ENCODE measurements at places on chromosomes 12 and 14.

- DNase-seq: no peak
Measured at GRCh38 chr12:131044136-131044535, 90.4 kb downstream of the ADGRD1 start.

DNA sequence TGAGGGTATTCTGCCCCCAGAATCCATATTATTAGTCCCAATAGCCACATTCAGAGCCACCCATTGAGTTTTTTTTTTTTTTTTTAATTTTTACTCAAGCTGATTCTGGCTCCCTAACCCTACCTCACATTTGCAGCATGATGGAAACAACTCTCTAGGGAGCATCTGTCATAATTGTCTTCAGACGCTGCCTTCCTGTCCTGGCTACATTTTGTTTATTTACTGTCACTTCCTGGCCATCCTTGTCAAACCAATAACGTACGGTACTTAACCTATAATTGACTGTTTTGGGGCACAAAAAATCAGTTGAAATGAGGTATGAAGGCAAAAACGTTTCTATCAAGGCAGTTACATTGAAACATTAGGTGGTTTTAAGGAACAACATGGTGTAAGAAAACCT lies 2.1 kb downstream of the GLIPR1 start:
- no peak for DNase-seq

DNA sequence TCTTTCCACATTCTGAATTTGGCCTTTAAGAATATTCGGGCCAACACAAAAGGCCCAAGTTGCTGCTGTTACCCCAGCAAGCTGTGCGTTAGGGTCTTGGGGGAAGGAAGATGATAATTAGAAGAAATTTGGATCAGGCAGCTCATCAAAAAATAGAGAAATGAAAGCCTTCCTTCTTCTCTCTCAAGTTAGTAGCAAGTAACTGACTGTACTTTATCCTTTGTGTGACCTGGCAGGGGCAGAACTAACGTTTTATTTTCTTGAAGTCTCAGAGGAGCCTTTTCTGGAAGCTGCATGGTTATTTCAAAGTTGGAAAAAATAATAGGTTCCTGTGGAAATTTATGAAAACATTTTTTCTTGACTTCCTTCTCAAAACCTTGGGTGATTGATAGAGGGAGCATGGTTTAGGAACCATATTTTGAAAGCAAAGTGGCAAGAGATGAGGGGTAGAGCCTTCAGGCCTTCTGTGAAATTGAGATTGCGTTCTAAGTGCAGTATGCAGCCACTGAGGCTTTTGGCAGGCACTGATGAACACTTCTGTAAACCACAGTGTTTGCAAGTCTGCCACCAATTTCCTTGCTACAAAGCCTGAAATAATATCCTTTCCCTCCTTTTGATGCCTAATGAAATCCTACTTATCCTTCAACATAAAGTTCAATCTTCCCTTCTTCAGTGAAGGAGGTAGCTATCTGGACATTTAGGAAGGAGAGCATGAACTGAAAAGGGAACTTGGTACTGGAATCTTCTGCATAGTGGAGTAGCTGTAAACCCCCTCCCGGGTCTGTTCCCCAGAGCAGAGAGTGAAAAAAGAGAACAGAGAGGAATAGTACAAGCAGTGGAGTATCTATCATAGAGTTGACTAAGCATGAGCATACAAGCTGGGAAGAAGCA lies 123.2 kb downstream of the FGD4 start:
- DNase-seq: no peak

DNA sequence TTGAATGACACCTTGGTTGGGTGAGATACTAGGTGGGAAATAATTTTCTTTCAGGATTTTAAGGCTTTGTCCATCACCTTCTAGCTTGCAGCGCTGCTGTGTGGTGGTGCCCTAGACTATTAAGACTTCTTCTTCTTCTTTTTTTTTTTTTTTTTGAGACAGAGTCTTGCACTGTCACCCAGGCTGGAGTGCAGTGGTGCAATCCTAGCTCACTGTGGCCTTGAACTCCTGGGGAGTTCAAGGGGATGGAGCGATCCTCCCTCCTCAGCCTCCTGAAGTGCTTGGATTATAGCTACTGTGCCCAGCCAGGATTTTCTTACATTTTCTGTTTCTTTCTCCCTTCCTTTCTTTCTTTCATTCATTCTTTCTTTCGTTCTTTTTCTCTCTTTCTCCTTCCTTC lies 10.3 kb upstream of the MTA1 start:
- DNase-seq: no peak

DNA sequence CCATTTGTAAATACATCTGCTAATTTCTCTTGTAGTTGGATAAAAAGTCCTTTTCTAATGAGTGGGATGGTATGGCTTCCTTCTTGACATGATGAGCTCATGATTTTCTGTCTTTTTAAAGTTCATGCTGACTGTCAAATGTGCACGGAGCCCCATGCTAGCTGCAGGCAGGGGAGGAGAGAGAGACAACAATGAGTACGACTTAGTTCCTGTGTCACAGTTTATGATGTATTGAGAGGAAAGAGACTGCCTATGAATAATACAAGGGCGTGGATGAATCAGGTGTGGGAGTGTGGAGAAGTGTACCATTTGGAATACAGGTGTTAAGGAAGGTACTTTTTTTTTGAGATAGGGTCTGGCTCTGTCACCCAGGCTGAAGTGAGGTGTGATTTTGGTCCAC lies 10.7 kb upstream of the TBC1D30 start:
- no peak for DNase-seq

- no peak for DNase-seq
Measured at GRCh38 chr14:22556021-22556989, 32.7 kb downstream of the DAD1 start.

DNA sequence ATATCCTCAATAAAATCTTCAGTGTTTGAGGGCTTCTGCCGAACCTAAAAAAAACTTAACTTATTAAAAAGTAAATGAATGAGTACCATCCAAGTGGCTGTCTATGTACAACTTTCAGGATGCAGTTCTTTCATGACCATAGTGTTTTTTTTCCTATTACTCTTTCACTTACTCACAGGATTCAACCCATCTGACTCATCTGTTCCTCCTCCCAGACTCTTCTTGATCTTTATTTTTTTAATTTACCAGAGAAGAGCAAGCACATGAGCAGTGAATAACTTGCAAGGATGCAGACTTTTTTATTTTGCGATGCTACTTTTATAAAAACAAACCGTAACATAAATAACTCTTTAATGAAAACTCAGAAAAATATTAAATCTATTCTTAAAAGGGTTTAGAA lies 24.5 kb downstream of the RECQL start:
- DNase-seq: no peak

GRCh38 chr14:73289729-73290128 lies 52.4 kb downstream of the PAPLN start:
- no peak for DNase-seq

DNA sequence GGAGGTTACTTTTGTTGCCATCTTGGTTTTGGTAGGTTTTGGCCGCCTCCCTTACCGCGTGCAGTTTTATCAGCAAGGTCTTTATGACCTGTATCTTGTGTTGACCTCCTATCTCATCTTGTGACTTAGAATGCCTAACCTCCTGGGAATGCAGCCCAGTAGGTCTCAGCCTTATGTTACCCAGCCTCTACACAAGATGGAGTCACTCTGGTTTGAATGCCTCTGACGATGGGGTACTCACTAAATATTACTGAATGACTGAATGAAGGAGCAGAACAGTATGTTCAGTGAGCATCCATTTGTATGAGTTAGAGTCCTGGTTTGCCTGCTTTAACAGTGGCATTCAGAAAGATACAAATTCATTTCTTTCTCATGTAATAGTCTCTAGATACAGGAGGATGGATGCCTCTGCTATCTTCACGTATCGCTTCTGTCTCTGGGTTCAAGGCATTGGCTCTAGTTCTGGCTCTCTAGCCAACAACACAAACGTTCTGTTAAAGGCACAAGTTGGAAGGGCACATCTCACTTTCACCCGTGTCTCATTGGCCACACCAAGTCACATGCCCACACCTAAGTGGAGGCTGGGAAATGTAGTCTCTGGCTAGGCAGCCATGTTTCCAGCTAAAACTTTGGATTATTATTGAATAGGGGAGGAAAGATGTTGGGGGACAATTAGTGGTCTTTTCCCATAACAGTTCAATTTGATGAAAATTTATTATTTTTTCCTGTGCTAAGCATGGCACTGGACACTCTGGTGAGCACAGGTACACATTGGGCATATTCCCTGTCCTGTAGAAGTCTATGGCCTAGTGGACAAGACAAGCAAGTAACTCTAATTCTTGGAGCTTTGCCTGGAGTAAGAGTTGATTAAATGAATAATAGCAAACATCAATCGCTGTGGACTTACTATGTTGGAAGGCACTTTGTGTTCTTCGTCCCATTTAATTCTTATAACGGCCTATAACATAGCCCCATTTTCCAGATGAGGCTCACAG lies 75.2 kb upstream of the RPH3A start:
- peak; percentile 2 for DNase-seq

- DNase-seq: no peak
Measured at GRCh38 chr12:15979096-15980092, 68.3 kb downstream of the DERA start.

DNA sequence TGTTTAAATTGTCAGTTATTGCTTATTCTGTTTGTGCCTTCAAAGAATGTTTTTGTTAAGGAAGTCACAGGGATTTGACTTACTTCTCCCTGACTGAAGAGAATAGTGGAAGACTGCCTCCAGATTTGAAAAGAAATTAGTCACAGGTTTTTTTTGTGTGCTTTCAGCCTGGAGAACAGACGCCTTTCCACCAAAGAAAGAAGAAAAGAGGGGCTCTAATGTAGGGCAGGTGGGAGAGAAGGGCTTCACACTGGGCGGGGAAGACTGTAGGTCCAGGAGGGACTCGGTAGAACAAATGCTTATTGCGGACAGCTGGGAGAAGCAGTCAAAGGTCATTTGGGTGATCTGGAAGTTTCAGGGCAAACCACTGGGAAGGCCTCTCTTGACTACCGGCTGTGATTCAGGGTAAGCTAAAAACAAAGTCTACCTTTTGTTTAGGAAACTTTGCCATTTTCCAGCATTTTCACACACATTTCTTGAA lies 76.8 kb downstream of the SAMD4A start:
- no peak for DNase-seq

- no peak for DNase-seq
Measured at GRCh38 chr12:110577864-110578693, 5.0 kb downstream of the PPTC7 start.

GRCh38 chr12:109736552-109737108 lies 23.0 kb downstream of the FAM222A start:
- DNase-seq: no peak

DNA sequence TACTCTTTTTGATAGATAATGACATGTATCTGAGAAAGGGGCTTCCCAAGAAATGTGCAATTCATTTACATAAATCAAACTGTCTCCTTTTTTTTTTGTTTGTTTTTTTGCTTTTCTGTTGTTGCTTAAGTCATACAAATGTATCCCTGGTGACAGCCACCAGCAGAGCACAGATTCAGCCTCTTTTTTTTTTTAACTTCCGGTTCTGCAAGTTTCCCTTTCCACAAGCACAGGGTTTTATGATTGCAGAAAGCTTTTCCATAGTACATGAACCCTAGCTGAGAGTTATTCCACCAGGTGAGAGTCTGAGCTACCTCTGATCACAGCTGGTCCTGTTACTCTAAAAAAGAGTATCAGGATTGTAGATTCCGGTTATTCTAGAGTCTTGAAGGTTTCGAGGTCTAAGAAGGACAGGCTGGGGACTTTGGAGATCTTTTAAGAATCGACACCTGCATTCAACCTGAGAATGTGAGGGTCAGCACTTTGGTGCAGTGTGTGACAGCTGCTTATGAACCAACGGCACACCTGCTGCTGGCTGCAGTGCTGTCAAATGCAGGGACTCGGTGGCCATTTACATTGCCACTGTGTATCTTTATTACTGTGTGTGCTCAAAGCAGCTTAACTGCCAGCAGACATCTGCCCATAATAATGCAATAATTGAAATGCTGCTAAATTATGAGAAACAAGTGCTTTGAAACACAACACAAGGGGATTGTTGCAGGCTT lies 551.7 kb downstream of the NRXN3 start:
- peak; percentile 23 for DNase-seq

- no peak for DNase-seq
Measured at GRCh38 chr12:70741256-70741655, 104.0 kb upstream of the PTPRB start.

- no peak for DNase-seq
Measured at GRCh38 chr12:95212586-95212985, 4.7 kb downstream of the FGD6 start.

DNA sequence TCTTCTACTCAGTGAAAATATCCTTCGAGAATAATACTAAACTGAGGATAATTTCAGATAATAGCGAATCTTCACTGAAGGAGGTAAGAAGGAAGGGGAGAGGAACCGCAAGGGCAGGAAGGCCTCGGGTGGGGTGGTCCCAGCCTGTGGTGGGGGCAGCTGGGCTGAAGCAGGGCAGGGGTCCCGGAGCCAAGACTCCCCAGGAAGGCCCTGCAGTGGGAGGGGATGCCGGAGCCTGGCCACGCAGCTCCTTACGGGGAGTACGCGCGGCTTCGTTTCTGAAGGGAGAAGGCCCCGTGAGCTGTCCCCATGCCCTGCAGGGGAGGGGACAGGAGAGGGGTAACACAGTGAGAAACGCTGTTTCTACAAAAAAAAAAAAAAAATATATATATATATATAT lies 21.2 kb downstream of the STX2 start:
- DNase-seq: no peak

DNA sequence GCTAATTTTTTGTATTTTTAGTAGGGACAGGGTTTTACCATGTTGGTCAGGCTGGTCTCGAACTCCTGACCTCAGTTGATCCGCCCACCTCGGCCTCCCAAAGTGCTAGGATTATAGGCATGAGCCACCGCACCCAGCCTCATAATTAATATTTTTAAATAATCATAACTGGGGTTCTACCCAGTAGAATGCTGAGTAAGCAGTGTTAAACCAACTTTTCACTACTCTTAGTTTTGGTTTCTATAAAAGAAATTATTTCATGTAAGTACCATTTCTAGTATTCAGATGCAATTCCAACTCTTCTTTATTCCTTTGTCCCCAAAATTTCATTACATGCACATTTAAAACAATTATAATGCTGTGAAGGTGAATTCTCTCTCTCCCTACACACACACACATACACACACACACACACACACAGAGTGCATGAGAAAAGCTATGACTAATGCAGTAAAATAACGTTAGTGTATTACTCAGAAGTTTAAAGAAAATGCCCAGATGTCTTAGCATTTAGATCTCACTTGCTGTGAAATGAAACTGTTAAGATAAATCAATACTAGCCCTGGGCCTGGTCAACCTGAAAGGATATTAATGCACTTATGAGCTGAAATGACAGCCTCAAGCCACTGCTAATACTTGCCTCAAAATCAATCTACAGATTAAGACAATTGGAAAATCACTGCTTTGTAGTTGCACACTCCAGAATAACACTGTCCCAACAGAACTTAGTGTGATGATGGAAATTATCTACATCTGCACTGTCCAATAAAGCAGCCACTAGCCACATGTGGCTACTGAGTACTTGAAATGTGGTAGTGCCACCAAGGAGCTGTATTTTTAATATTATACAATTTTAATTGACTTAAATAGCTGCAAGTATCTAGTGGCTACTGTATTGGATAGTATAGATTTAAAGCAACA lies 36.0 kb downstream of the PTPN21 start:
- DNase-seq: no peak
